ENCODE measurements at places on chromosomes 7 and 10.

- peak; percentile 42 for DNase-seq
Observed at GRCh38 chr7:119664601-119665000, 608.4 kb upstream of the KCND2 start.

DNA sequence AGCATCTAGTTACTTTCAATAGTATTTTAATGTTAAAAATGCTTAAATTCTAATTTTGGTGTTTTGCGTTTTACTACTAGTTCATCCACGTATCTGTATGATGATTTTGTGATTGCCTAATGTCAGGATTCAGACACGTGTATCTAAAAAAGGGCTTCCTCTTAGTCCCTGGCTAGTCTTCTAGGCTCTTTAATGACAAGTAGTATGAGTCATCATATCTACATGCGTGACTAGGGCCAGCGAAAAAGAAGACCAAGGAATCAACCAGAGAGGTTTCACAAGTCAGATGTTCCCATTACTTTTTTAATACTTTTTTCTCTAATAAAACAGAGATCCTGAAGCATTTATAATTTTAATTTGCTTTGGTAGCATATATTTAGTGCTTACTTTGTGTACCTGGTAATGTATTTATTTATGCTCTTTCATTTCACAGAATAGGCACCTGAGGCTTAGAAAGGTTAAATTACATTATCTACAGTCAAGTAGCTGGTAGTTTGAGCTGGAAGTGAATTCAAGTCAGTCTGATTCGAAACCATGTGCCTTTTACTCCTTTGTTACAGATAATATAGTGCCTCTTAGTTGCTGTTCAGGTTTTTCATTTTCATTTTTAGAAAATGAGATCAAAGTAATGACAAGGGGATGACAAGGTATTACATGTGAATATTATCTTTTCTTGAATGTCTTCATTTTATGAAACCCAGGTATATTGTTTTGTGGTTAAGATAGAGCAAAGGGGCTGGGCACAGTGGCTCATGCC, 140.3 kb downstream of the FOXP2 start:
- DNase-seq = no peak

DNA sequence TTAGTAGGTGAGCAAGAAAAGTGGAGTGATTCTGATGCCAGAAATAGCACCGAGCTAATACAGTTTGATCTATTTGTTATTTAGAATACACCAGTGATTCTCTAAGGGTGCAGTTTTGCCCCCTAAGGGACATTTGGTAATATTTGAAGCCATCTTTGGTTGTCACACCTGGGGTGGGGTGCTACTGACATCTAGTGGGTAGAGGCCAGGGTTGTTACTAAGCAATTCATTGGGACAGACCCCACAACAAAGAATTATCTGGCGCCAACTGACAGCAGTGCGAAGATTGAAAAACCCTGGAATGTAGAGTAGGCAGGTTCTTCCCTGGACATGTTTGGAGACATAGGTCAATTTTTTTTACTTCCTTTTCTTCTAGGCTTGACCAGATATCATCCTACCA, 14.6 kb downstream of the PALS2 start:
- DNase-seq = no peak

GRCh38 chr7:154304231-154304630, 252.0 kb downstream of the DPP6 start:
- DNase-seq = no peak

DNA sequence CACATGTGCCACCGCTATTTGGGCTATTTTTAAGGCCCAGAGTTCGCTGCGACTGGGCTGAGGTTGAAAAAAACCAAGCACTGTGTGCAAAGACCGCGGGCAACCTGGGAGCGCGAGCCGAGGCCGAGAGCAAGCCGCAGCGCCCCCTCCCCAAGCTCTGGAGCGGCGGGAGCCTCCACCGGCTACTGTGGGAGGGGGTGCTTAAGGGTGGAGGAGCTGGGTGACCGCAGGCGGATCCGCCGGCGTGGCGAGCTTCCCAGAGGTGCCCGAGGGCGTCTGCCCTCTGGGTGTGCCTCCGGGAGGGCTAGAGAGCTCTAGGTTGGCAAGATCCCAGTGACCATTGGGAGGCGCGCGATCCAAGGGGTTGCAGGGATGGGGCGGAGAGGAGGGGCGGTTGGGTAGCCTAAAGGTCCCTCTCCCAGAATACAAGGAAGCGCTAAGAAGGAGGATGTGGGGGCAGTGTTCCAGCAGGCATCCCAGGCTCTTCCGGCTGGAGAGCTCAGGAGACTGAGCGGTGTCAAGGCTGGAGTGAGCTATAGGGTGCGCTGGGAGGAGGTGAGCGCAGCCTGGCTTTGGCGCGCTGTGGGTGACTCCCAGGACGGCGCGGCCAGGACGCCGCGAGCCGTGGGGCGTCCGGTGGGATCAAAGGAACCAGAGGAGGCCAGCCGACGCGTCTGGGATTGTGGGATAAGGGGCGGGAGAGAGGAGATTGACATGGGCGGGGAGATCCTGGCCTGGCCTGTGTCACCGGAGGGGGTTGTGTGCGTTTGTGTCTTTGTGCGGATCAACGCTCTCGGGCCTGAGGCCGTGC, 8.0 kb downstream of the DLX5 start:
- no peak for DNase-seq

- no peak for DNase-seq
Observed at GRCh38 chr10:14625192-14625631, 149.5 kb downstream of the FAM107B start.

GRCh38 chr7:149713061-149713730, 60.2 kb downstream of the ZNF467 start:
- no peak for DNase-seq

DNA sequence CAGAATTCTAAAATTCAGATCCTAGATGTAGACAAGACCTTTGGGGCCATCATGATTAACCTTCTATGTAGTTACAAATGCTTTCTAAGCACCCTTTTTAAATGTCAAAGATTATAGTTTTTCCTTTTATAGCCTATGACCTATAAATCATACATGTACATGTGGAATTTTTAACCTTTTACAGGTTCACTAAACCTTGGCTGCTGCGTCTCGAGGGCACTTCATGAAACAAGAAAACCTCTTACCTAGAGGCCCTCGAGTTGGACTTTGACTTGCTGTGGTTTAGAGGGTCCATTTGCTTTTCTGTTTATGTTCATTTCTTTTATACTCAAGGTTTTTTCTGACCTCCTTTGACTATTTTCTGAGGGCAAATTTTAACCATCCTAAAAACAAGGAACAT, 302.2 kb downstream of the CSTF2T start:
- DNase-seq = no peak

GRCh38 chr7:69630292-69630691, 32.0 kb downstream of the AUTS2 start:
- DNase-seq = peak; percentile 84

DNA sequence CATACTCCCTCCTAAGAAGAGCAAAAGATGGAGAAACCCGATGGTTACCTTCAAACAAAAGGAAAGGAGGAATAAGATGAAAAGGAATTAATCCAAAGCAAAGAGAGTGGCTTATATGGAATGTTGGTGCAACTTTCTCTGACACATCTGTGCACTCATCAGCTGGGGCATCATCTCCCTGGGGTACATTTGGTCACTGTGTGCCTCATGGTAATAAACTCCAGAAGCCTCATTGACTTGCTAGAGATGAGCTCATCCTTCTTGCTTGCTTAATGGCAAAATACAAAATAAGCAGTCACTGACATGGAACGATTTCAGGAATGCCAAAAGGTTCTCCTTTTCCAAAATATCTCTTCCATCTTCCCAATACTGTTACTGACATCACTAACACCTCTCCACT, 22.5 kb downstream of the CAV1 start:
- DNase-seq = no peak

GRCh38 chr10:16941067-16941466, 123.8 kb upstream of the RSU1 start:
- DNase-seq = no peak

DNA sequence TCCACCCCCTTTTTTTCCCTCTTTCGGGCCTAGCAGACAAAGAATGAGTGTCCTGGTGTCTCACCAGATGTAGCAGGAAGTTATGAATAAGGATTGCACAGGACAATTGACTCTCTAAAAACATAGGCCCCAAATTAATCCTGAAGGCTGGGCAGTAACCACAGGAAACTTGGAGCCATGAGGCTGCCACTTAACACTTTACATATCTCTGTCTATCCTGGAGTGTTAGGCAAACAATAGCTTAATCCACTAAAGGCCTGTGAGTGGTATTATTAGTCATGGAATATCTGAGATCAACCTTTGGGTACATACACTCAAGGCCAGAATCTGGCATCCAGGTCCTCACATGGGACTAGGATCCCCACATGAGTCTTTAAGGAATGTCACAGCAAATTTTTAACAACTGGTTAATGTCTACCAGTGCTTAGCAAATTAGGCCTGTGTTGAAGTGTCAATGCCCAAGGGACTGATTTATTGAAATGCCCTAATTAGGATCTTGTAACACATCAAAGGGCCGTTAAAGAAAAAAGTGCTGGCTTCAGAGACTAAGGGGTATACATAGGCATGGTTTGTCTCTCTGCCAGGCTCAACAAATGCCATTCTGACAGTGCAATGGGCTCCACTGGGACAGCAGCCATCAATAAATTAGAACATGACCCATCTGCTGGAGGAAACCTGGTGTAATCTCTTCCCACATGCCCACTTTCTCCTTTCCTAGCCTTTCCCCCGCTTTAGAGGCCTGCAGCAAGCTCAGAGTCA, 196.7 kb upstream of the TBX20 start:
- no peak for DNase-seq

DNA sequence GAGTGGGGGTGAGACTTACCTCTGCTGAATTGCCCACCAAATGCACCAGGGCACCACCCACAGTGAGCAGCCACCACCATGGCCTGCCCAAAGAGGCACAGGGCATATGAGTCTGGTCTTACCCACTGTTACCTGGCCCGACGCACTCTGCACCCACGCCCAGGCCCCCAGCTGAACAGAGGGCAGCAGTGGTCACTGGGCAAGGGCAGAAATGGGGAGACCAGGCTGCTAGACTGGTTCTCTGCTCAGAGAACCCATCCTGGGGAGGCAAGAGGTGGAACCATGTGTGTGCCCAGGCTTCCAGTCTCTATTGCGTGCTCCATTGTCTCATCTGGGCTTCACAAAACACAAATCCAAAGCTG, 39.4 kb upstream of the DAGLB start:
- DNase-seq = no peak

DNA sequence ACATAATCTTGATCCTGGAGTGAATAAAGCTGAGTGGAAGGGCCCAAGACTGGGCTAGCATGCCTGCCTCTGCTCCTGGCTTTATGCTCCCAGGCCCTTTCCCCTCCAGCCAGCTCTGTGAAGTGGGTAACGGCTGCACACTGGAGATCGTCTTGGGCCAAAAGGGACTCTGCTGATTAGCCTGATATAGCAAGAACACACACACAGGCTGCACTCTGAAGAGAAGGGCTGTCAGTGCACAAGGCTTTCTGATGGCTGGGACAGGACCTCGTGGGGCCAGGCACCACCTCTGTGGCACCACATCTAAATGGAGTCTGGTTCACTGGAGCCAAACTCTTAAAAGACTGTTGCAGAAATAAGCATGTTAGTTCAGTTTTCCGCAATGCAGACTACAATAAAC, 161.4 kb downstream of the NEURL1 start:
- DNase-seq = no peak

GRCh38 chr10:84634636-84635035, 306.2 kb downstream of the CCSER2 start:
- DNase-seq = no peak

DNA sequence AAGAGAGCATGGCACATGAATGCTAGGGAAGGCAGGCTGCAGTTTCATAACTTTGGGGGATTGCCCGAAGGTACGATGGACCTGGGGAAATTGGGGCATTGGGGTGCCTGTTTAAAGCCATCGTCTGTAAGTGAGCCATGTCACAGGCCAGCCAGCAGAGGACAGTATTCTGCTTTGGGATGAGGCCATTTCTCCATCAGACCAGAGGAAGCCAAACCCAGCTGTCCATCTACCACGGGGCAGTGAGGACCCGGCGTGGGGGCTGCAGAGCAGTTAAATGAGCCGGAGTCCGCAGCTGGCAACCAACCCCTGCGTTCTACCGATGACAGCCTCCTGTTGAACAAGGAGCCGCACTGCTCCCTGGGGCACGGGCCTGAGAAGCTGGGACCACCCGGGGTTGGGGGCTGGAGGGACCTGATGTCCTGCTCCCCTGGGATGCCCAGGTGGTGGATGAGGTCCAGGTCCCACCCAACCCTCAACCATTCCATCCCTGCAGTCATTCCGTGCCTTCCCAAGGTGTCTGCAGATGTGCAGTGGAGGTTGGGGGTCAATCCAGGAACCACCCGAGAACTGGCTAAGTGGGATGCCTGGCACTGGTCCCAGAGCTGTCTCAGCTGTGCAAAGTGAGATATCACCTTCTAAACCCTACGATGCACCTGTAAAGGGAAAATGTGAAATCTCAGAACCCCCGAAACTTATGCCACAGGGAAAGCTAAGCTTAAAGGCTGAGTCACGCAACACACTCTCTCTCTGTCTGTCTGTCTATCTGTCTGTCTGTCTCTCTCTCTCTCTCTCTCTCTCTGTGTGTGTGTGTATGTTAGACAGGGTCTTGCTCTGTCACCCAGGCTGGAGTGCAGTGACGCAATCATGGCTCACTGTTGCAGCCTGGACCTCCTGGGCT, 12.1 kb upstream of the RHBDD2 start:
- no peak for DNase-seq

- no peak for DNase-seq
Observed at GRCh38 chr7:18344536-18344935, 151.0 kb upstream of the HDAC9 start.

GRCh38 chr7:101395376-101395775, 32.7 kb downstream of the COL26A1 start:
- peak; percentile 57 for DNase-seq

- DNase-seq = no peak
Observed at GRCh38 chr10:23325132-23325531, 19.5 kb downstream of the C10orf67 start.

GRCh38 chr7:139776486-139777132, 1.2 kb downstream of the HIPK2 start:
- DNase-seq = no peak

DNA sequence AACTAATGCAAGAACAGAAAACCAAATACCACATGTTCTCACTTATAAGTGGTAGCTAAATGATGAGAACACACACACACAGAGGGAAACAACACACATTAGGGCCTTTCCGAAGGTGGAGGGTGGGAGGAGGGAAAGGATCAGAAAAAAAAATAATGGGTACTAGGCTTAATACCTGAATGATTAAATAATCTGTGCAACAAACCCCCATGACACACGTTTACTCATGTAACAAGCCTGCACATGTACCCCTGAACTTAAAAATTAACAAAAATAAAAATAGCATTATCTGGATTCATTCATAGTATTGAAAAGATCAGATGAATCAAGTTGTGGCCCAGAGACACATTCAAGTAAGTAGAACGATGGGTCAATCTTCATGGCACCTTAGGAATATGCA, 159.5 kb upstream of the POT1 start:
- no peak for DNase-seq

Data from astrocyte of the cerebellum (primary cell).